ENCODE measurements at places on chromosomes 6 and 20.

DNA sequence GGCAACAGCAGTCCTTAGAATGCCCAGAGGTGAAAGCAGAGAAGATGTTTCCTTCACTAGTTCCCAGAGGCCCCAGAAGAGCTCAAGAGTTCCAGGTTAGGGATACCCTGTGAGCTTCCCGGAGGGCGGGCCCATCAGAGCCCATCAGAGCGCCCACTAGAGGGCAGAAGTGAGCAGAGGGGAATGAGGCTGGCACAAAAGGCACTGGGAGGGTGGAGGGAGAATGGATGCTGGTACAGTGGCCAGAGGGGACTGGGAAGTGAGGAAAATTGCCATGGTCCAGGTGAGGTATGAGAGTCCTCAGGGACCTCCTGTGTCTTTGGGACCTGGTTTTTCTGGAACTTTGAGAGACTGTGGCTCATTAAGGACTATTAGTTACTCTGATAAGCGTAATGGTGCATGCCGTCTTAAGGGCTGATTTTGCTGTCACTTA lies 57.3 kb downstream of the LINC00237 start:
- peak; percentile 54 for DNase-seq
- no peaks in the 10 kb centered on the region for H3K4me1 ChIP-seq
- H3K36me3 ChIP-seq: no peaks in the 10 kb centered on the region
- H3K4me3 ChIP-seq: no peak overlapping the region

- no peaks in the 10 kb centered on the region for H3K4me1 ChIP-seq
- H3K27me3 ChIP-seq: no peaks in the 10 kb centered on the region
- H3K27ac ChIP-seq: no peak overlapping the region
- DNase-seq: no peak
- H3K4me3 ChIP-seq: no peak overlapping the region
Observed at GRCh38 chr6:70563530-70563929, 3.2 kb upstream of the SDHAF4 start.

- H3K36me3 ChIP-seq: no peaks in the 10 kb centered on the region
- H3K27me3 ChIP-seq: no peaks in the 10 kb centered on the region
- H3K27ac ChIP-seq: no peak overlapping the region
- H3K4me3 ChIP-seq: no peak overlapping the region
- no peak for DNase-seq
Observed at GRCh38 chr6:4480788-4481735, 295.1 kb upstream of the CDYL start.

GRCh38 chr20:2285613-2286012 lies 10.2 kb upstream of the TGM3 start:
- no peak for DNase-seq
- H3K27me3 ChIP-seq: no peaks in the 10 kb centered on the region
- no peaks in the 10 kb centered on the region for H3K4me1 ChIP-seq
- H3K27ac ChIP-seq: no peak overlapping the region

DNA sequence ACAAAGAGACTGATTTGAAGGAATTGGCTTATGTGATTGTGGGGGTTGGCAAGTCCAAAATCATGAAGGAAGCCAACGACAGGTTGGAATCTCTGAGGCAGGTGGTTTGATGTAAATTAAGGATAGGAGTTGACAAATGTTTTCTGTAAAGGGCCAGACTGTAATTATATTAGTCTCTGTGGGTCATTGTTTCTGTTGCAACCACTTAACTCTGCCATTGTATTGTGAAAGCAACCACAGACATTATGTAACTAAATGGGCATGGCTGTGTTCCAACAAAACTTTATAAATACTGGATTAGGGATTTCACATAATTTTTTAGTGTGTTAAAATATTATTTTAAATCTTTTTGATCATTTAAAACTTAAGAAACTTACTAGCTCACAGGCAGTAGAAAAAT lies 199.2 kb upstream of the MYLIP start:
- no peak overlapping the region for H3K27ac ChIP-seq
- no peaks in the 10 kb centered on the region for H3K27me3 ChIP-seq
- no peak overlapping the region for H3K4me3 ChIP-seq
- H3K4me1 ChIP-seq: no peaks in the 10 kb centered on the region

- no peak overlapping the region for H3K4me3 ChIP-seq
- no peaks in the 10 kb centered on the region for H3K27me3 ChIP-seq
- no peak for DNase-seq
- no peaks in the 10 kb centered on the region for H3K36me3 ChIP-seq
- H3K4me1 ChIP-seq: peaks cover 9% of the 10 kb centered on the region
Observed at GRCh38 chr20:20022498-20022897, 5.3 kb downstream of the NAA20 start.

DNA sequence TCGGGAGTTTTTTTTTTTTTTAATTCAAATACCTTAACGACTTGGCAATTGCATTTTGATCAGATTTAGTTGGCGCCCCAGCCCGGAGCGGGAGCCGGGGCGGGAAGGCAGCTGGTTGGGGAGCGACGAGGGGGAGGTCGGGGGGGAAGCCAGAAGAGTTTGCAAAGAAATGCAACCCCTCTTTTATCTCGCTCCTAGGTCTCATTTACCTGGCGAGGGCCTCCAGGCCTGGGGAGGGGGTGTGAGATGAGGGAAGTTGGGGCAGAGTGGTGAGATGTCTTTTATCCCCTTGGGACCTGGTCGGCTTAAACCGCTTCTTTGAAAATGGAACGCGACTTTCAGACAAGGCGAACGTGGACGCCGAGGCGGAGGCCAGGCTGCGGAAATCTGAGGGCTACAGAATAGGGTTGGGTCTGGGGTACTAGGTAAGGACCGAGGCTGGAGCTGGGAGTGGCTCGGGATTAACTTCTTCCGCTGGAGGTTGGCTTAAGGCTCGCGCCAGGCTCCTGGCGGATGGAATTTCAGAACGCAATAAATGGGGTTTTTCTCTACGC lies 40.3 kb downstream of the NCR2 start:
- H3K27ac ChIP-seq: no peak overlapping the region
- peaks cover 62% of the 10 kb centered on the region for H3K27me3 ChIP-seq
- no peaks in the 10 kb centered on the region for H3K36me3 ChIP-seq
- no peak overlapping the region for H3K4me3 ChIP-seq

GRCh38 chr20:37869334-37869861 lies 33.5 kb upstream of the VSTM2L start:
- H3K4me3 ChIP-seq: no peak overlapping the region
- no peak overlapping the region for H3K27ac ChIP-seq
- H3K36me3 ChIP-seq: no peaks in the 10 kb centered on the region
- no peaks in the 10 kb centered on the region for H3K27me3 ChIP-seq
- no peaks in the 10 kb centered on the region for H3K4me1 ChIP-seq
- no peak for DNase-seq

DNA sequence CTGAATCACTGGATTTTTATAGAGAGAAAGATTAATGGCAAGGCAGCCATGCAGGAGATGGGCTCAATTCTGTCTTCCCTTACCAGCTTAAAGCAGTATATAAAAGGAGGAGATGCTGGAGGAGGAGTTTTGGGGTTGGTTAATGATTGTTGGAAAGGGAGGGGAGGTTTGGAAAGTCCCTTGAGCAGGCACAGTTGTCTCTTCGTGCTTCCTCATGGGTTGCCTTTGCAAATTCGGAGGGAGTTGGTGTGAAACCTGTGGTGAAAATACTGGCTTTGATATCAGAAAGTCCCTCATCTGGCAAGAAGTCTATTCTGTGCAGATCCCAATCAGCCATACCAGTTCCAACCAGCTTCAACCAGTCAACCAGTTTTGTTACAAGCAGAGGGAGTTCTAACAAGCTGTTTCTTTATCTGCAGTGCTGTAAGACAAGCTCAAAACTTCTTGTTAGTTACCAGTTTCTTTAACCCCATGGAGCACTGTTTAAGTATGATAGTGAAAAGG lies 107.0 kb downstream of the HIVEP1 start:
- H3K4me1 ChIP-seq: peaks cover 5% of the 10 kb centered on the region
- H3K4me3 ChIP-seq: no peak overlapping the region
- H3K36me3 ChIP-seq: no peaks in the 10 kb centered on the region
- DNase-seq: peak; percentile 68
- H3K27ac ChIP-seq: no peak overlapping the region

DNA sequence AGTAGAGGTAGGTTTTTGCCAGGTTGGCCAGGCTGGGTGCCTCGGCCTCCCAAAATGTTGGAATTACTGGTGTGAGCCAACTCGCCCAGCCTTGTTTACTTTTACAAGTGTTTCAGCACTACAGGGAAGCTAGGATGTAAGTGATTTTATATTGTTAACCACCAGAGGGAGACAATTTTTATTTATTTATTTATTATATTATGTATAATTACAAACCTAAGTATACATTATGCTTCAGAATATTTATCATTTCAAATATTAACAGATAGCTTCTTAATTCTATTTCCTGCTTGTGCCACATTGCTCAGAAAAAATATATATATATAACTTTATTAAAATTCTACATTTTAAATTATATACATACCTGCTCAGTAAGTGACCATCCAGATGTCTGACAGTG lies 9.8 kb downstream of the MMUT start:
- no peak overlapping the region for H3K27ac ChIP-seq
- no peaks in the 10 kb centered on the region for H3K27me3 ChIP-seq
- DNase-seq: no peak
- H3K4me3 ChIP-seq: no peak overlapping the region
- no peaks in the 10 kb centered on the region for H3K36me3 ChIP-seq

DNA sequence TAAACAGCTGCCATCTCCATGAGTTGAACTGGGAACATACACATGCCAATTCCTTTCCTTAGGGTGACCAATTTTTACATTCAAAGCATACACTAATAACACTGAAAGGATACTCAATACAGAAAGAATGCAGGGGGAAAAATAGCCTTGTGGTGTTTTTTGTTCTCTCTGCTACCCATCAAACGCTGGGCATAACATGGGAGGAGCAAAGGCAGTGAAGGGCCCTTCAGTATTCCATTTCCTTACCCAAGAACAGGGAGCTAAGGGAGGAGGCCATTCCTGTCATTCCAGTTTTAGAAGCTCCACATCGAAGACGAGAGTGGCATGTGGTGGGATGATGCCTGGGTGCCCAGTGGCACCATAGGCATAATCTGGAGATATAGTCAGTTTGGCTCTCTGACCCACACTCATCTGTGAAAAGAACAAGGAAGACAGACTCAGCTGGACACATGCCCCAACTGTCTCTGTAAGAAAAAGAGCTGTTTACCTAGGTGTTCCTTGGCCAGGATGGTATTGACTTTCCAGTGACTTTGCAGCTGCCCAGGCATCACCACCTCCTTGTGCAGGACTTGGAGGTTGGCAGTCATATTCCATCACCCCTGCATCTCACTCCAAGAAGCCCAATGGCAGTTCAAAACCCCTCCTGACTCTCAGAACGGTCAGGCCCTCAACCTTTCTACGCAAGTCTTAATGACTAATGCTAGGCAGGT lies 20.9 kb downstream of the FKBP1A start:
- H3K27ac ChIP-seq: no peak overlapping the region
- no peak for DNase-seq
- H3K4me1 ChIP-seq: peaks cover 12% of the 10 kb centered on the region
- no peak overlapping the region for H3K4me3 ChIP-seq
- no peaks in the 10 kb centered on the region for H3K27me3 ChIP-seq

DNA sequence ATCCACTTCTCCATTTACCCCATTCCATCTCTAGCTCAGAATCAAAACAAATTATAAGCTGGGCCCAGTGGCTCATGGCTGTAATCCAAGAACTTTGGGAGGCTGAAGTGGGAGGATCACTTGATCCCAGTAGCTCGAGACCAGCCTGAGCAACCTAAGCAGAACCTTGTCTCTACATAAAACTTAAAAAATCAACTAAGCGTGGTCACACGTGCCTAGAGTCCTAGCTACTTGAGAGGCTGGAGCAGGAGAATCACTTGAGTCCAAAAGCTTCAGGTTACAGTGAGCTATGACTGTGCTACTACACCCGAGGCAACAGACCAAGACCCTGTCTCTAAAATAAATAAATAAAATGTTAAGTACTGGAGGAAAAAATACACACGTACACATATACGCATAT lies 74.7 kb upstream of the RUNX2 start:
- H3K36me3 ChIP-seq: no peaks in the 10 kb centered on the region
- no peaks in the 10 kb centered on the region for H3K4me1 ChIP-seq
- no peaks in the 10 kb centered on the region for H3K27me3 ChIP-seq
- no peak overlapping the region for H3K4me3 ChIP-seq
- H3K27ac ChIP-seq: no peak overlapping the region
- no peak for DNase-seq

GRCh38 chr6:168640181-168640580 lies 199.2 kb downstream of the SMOC2 start:
- H3K36me3 ChIP-seq: no peaks in the 10 kb centered on the region
- H3K27me3 ChIP-seq: no peaks in the 10 kb centered on the region
- H3K4me3 ChIP-seq: no peak overlapping the region
- DNase-seq: no peak

GRCh38 chr6:15969236-15969778 lies 159.6 kb upstream of the MYLIP start:
- no peak overlapping the region for H3K4me3 ChIP-seq
- H3K4me1 ChIP-seq: no peaks in the 10 kb centered on the region
- no peaks in the 10 kb centered on the region for H3K36me3 ChIP-seq
- no peak for DNase-seq
- no peak overlapping the region for H3K27ac ChIP-seq

GRCh38 chr6:131523988-131524673 lies 48.9 kb upstream of the ARG1 start:
- H3K4me1 ChIP-seq: no peaks in the 10 kb centered on the region
- no peaks in the 10 kb centered on the region for H3K27me3 ChIP-seq
- H3K36me3 ChIP-seq: no peaks in the 10 kb centered on the region
- no peak overlapping the region for H3K4me3 ChIP-seq
- no peak overlapping the region for H3K27ac ChIP-seq

GRCh38 chr6:134936476-134936875 lies 13.4 kb downstream of the ALDH8A1 start:
- DNase-seq: no peak
- H3K27ac ChIP-seq: no peak overlapping the region
- H3K4me1 ChIP-seq: no peaks in the 10 kb centered on the region
- no peaks in the 10 kb centered on the region for H3K36me3 ChIP-seq

DNA sequence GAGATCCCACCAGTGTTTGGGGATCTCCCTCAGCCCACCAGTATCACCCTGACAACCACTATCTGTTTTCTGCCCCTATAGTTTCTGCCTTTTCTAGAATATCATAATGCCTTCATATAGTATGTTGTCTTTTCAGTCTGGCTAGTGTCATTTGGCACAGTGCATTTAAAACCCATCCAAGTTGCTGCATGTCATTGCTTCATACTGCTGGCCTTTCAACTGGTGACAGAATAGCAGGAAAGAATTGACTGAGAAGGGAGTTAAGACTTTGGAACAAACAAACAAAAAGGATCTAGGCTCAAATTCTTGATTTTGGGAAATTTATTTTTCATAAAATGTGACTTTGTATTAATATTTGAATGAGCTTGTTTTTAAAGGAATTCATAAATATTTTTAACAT lies 4.5 kb downstream of the LMBRD1 start:
- no peak for DNase-seq
- H3K4me1 ChIP-seq: no peaks in the 10 kb centered on the region
- no peaks in the 10 kb centered on the region for H3K27me3 ChIP-seq
- no peak overlapping the region for H3K27ac ChIP-seq
- H3K4me3 ChIP-seq: no peak overlapping the region
- H3K36me3 ChIP-seq: no peaks in the 10 kb centered on the region

- no peaks in the 10 kb centered on the region for H3K36me3 ChIP-seq
- no peaks in the 10 kb centered on the region for H3K4me1 ChIP-seq
Observed at GRCh38 chr6:142008016-142008735, 124.5 kb upstream of the GJE1 start.
